A549 treated with Hydrocortisone at 1 μM for 4 hours (cell line): ENCODE measurements at places on chromosomes 6 and 20. TPM values are rescaled to one million over a fixed set of nuclear protein-coding genes. Genes with fewer than 3 reads are reported as not detected.

The PKIB gene
- total RNA-seq = 0.59 to 0.75 TPM (median 0.73 TPM) in 5 replicates

The BTNL2 gene
- not detected in 5 replicates for total RNA-seq

The ZFP64 gene
- total RNA-seq = 18.7 to 20.6 TPM (median 18.9 TPM) in 5 replicates

The KHDC1L gene
- 0.24 to 0.75 TPM (median 0.35 TPM) in 3 of 5 replicates, not detected in the others for total RNA-seq

The RGS17 gene
- total RNA-seq = 4.5 to 6.5 TPM (median 6.3 TPM) in 5 replicates

The ALDH8A1 gene
- 0.06 to 0.22 TPM (median 0.10 TPM) in 5 replicates for total RNA-seq

The SLPI gene
- 8.8 to 15.1 TPM (median 11.1 TPM) in 5 replicates for total RNA-seq

The NKX2-4 gene
- total RNA-seq = 0.05 TPM in 1 of 5 replicates, not detected in the others

The RRP36 gene
- total RNA-seq = 65.6 to 79.1 TPM (median 68.6 TPM) in 5 replicates

The LBP gene
- 0.81 to 1.6 TPM (median 1.3 TPM) in 5 replicates for total RNA-seq
